Activated CD8-positive, alpha-beta memory T cell treated with anti-CD3 and anti-CD28 coated beads for 1 hour (primary cell): ENCODE measurements at places on chromosomes 12 and 14.

GRCh38 chr12:106452309-106452708, 94.8 kb downstream of the POLR3B start:
- no peak for DNase-seq

DNA sequence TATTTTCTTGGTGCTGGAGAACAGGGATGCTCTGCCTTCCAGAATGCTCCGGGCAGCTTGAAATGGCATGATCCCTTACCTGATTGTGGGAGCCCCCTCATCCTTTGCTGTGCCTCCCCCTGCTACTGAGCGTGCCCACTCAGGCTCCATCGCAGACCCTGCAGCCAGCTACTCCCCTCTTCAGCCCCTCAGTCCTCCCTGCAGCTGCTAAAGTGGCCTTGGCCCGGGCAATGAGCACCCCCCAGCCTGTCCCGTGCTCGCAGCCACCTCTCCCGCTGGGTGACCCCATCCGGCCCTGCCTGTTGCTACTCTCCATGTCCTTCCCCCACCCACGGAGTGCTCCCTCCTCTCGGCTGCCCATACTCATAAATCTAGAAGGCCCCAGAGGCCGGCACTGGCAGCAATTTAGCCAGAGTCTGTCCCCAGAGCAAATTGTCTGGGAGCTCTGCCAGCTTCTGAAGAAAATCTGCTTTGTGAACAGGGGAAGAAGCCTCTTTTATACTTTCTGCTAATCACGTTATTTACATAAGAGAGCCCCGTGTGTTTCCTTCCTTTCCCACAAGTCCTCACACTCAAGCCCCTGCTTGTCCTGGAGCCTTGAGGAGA, 143.7 kb upstream of the FRMD6 start:
- no peak for DNase-seq

DNA sequence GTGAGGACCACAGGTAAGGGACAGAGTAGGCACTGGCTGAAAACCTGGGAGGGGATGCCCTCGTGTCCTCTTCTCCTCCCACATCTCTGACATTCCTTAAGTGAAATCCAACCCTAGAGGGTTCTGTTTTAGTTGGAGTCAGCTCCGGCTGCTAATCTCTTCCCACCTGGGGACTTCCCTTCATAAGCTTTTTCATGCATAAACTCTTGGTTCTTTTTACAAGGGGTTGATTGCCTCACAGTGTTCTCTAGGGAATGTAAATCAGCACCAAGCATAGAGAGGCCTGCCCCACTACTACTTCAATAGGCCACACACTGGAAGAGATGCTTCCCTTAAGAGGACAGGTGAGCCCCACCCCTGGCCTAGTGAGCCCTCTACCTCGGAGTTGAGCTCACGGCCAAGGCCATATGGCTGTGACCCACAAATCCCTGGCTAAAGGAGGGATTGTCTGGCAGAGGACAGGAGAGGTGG, 3.2 kb upstream of the SYNDIG1L start:
- no peak for DNase-seq

- DNase-seq, result no peak
Measured at GRCh38 chr14:94542111-94542810, 19.0 kb upstream of the SERPINA4 start.

- DNase-seq, result no peak
Measured at GRCh38 chr12:118361092-118361404, 11.7 kb downstream of the TAOK3 start.

DNA sequence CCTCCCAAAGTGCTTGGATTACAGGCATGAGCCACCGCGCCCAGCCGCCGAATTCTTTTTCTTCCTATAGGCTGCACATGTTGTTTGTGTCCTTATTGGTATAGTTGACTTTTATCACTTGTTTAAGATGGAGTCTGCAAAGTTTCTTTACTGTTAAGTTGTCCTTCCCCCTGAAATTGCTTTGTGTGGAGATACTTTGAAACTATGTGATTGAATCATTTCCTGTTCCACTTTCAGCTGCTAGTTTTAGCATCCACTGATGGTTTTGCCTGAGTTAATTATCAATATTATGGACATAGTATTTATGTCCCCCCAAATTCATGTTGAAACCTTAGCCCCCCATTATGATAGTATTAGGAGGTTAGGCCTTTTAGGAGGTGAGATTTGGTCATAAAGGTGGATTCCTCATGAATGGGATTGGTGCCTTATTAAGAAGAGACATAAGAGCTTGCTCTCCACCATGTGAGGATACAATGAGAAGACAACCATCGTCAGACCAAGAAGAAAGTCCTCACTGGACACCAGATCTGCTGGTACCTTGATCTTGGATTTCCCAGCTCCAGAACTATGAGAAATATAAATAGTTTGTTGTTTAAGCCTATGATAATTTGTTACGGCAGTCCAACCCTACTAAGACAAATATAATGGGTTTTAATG, 34.9 kb downstream of the PPHLN1 start:
- DNase-seq, result no peak

DNA sequence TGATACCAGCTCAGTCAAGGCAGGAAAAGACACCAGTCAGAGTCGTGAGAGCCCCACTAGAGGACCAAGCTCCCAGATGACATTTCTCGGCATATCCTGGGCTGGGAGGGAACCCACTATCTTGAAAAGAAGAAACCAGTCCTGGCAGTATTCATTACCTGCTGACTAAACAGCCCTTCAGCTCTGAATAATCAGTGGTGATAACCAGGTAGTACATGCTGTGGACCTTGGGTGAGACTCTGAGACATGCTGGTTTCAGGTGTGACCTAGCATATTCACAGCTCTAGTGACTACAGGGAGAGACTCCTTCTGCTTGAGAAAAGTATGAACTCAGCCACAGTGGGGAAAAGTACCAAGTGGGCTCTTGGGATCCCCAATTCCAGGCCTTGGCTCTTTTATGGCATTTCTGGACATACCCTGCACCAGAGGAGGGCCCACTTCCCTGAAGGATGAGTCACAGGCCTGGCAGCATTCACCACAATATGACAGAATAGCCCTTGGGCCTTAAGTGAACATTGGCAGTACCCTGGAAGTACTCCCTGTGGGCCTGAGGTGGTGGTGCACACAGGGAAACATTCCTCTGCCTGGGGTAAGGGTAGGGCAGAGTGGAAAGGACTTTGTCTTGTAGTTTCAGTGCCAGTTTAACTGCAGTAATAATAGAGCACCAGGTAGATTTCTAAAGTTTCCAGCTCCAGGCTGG, 82.6 kb upstream of the SLC38A4 start:
- no peak for DNase-seq

DNA sequence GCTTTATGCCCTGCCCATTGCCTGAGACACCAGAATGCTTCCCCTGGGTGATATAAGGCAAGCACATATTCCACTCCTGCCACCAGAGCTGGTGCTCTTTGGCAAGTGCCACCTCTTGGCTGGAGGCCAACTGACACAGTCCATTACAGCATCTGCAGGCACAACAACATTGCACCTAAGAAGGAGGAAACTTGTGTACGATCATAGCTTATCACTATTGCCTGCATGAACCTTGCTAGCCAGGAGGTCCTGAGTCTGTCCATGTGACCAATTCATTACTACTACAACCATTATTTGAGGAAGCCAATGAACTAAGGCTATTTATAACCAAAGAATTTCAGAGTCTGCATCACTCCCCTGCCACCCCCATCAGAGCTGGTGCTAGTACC, 119.8 kb upstream of the SCAF11 start:
- no peak for DNase-seq

- no peak for DNase-seq
Measured at GRCh38 chr12:9650151-9650576, 19.3 kb upstream of the CLEC2D start.

DNA sequence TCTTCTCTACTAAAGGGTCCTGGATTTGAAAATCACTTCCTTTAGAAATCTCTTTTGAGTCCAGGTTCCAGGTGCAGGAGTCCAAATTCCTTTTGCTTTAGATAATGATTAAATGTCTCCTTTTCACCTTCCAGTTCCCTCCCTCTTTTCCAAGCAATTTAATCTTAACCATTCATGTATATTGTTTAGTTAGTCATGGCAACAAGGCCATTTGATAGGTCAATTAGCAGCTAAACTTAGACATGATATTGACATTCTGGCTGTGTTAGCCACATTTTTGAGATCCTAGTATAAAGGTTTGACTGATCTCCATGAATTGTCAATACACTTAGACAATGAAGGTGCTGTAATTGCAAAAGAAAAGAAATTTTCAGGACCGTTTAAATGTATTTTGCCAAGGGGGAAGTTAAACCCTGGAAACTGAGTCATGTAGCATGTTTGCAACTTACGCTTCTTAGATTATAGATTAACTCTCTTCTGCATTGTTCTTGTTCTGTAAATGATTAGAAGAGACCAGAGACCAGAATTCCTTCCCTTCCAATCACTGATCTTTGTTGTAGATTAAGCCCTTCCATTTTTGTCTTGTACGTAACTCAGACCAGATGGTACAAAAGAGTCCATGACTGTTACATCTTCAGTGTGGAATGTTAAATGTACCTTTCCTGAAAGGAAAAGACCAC, 12.4 kb upstream of the C12orf75 start:
- DNase-seq, result no peak

- no peak for DNase-seq
Measured at GRCh38 chr14:59836116-59836515, 34.5 kb downstream of the RTN1 start.
